ENCODE measurements at places on chromosomes 2 and 18.

- DNase-seq = no peak
Observed at GRCh38 chr2:127985735-127986134, 42.1 kb downstream of the SAP130 start.

GRCh38 chr2:158599609-158600008 is 142.9 kb downstream of the PKP4 start:
- no peak for DNase-seq

DNA sequence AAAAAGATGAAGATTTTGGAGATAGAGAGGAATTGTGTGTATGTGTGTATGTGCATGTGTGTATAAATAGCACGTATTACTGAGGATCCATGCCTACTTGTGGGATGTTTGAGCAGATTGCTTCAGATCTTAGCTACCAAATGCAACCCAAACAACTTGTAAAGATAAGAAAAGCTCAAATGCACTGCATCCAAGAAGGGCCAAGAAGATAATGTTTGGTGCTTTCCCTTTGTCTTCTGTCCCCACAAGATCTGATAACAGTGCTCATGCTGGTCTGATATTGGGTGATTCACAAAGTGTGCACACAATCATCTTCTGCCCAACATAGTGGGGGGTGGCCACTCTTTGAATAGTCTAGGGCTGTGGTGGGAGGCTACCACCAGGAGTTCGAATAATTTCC is 284.8 kb upstream of the CYRIA start:
- no peak for DNase-seq

DNA sequence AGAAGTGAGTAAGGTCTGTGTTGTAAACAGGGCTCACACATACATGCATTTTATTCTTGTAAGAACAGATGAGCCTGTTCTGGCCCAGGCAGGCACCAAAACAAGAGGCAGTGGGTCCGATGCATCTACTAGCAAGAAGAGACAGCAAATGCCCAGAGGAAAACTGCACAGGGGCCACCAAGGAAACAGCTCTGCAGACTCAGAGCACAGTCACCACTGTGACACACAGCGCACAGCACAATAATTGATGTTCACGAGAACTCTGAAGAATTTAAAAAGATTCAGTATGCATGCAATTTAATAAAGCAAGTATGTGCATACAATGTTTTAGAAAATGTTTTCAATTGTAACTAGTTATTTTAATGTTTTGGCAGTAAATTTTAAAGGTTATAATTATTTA is 24.8 kb downstream of the LONRF2 start:
- DNase-seq = no peak

GRCh38 chr2:24635181-24635580 is 144.1 kb downstream of the NCOA1 start:
- no peak for DNase-seq

GRCh38 chr2:19868701-19869580 is 32.8 kb downstream of the TTC32 start:
- peak; percentile 66 for DNase-seq

GRCh38 chr2:103959174-103960128 is 894.5 kb upstream of the POU3F3 start:
- DNase-seq = peak; percentile 50

GRCh38 chr2:165833156-165833555 is 39.1 kb upstream of the GALNT3 start:
- DNase-seq = no peak

DNA sequence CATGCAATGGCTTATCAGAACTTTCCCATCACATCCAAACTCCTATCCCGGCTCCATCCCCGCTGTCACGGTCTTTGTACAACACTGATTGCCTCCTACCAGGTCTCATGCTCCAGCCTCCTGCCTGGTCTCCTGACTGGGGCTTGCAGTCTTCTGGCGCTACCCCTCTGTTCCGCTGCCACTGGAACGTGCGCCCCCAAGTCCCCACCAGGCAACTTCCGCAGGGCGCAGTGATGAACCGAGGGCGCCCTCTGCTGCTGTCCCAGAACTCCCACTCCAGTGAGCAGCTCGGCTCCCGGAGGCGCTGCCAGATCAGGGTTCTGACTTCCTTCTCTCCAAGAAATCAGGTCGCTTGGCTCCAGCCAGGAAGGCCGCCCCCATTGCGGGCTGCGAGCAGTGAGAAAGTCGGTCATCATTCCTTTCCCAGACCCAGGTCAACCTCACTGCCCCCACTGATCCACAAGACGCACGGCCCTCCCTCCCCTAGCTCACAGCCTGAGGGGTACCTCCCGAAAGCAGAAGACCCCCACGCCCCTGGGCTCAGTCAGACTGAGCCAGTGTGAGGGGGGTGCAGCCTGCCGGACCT is 43.9 kb upstream of the RAB11FIP5 start:
- peak; percentile 34 for DNase-seq

DNA sequence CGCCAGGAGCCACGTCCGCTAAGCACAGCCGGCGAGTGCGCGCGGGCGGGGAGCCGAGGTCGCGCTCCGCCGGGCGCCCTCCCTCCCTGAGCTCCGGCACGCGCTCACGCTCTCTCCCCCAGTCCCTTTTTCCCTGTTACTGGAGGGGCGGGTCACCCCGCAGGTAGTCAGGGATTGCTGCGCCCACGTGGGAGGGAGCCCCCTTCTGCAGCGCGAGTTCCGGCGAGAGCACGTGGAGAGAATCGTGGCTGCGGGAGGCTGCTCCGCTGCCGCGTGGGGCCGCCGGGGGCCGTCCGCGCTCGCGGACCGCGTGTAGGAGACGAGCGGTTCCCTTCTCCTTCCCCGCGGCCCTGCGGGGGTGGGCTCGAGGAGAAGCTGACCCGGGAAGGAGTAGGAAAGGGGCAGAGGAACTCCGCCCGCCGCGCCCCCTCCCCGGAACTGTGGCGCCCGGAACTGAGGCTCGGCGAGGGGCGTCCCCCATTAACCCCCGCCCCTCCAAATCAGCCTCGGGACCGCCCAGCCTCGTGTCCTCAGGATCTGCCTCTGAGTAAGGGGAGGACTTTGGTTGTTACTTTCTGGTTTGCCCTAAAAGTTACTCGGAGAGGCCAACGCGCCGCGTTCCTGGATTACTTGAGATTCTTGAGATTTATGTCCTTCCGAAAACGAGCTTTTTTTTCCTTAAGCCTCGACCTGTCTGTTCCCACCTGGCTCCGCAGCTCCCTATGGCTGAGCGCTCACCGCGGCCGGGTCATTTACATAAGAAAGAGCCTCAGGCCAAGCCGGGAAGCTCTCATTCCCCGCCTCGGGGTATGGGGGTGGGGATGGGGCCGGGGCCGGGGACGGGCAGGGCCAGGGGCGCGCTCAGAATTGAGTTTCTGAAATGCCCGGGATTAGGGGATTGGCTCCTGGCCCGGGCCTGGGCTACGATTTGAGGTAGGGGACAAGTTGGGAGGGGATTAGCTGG is 1.1 kb downstream of the HK2 start:
- peak; percentile 81 for DNase-seq

DNA sequence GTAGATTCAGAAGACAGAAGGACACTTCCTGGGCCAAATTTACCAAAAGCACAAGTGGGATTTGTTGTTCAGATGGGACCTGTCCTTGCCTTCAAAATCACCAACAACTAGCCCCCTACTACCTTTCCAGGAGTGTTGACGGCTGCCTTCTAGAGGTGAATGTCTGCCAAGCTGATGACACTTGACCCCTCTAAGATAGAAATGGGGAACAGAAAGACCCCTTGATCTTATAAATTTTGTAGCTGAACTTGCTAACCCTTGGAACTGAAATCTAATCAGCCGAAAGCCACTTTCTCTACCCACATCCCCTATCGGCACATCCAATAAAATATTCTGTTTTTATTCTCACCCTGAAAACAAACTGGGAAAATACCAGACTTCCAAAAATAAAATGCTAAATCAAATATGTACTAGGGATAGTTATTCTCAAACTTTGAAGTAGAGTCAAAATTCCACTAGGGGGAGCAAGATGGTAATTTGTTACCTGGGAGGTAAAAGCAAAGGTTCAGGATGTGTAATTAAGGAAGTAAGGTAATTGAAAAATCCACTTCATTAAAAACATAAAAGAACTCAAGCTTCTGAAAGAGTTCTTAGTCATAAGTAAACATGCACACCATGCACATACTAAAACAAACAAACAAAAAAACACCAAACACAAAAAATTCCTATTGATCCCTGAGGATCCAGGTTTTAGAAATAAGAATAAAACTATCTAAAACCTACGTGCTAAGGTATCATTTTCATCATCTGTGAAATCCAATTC is 119.2 kb downstream of the ANKRD44 start:
- DNase-seq = peak; percentile 46

- no peak for DNase-seq
Observed at GRCh38 chr2:109290887-109291643, 162.1 kb downstream of the SH3RF3 start.

- DNase-seq = no peak
Observed at GRCh38 chr2:11870584-11870983, 124.2 kb downstream of the LPIN1 start.

DNA sequence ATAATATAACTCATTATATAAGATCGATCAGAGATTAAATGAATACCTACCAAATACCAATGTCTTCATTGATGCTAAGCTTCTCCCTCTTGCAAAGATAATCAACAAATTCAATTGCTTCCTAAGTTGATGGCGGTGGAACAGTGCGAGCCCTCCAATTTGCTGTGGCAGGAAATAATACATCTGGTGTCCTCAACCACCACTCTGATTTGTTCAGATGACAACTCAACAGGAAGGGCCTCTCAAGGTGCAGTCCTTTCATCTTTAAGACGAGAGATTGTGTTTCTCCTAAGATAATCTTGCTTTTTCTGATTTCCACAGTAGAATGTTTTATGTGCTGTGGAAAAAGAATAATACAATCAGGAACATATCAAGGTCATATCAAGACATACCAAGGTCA is 56.6 kb upstream of the IGFBP2 start:
- no peak for DNase-seq

GRCh38 chr2:200350850-200351285 is 44.4 kb downstream of the SPATS2L start:
- DNase-seq = no peak
